ENCODE measurements at places on chromosomes 6 and 20.

GRCh38 chr6:53623497-53623896 is 42.1 kb downstream of the KLHL31 start:
- DNase-seq, result no peak

DNA sequence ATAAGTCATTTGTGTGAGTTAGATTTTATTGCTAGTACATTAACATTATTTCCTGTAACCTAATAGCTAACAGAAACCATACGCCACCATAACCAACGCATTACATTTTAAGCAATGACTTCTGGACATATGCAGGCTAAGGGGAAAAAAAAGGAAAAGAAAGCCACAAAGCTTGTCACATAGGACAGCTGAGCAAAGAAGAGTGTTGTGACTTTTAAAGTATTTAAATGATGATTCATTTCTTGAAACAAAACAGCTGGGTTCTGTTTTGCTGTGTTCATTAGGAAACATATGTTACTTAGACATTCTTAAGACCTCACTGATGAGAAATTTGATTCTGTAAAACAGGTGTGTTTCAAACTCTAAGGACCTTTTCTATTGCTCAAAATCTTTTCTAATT is 171.4 kb downstream of the COL9A1 start:
- no peak for DNase-seq

DNA sequence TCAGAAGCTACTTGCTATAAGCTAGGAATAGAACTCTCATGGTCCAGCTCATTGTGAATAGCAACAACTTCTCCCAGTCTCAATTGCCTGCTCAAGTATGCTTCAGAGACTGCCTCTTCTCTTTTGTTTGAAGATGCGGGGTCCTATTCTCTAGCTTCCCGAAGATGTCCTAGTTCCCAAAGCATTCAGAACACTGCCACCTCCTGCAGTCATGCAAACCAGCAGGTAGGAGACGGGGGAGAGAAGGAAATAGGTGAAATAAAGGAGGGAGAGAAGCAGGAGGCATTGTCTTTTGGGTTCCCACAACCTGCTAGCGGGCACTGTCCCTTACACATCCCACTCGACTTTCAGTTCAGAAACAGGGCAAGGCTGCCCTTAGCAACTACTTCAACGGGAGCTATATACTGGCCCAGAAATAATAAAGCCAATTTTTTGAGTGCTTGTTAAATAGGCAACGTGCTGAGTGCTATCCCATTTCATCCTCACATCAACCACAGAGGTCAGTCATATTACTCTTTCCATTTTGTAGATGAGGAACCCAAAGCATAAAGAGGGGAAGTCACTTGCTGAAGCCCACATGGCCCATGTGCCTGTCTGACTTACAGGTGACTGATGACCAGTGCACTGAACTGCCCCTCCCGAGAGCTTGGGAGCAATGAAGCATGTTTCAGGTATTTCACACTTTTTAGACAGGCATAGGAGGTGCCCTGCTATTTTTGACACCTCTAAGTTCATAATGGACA is 61.9 kb upstream of the ATXN1 start:
- DNase-seq, result no peak

- no peak for DNase-seq
Measured at GRCh38 chr6:57302477-57302876, 15.0 kb upstream of the PRIM2 start.

- no peak for DNase-seq
Measured at GRCh38 chr6:160071805-160072690, 49.6 kb upstream of the SLC22A1 start.

- DNase-seq, result no peak
Measured at GRCh38 chr20:57570145-57570850, 9.4 kb downstream of the PCK1 start.

DNA sequence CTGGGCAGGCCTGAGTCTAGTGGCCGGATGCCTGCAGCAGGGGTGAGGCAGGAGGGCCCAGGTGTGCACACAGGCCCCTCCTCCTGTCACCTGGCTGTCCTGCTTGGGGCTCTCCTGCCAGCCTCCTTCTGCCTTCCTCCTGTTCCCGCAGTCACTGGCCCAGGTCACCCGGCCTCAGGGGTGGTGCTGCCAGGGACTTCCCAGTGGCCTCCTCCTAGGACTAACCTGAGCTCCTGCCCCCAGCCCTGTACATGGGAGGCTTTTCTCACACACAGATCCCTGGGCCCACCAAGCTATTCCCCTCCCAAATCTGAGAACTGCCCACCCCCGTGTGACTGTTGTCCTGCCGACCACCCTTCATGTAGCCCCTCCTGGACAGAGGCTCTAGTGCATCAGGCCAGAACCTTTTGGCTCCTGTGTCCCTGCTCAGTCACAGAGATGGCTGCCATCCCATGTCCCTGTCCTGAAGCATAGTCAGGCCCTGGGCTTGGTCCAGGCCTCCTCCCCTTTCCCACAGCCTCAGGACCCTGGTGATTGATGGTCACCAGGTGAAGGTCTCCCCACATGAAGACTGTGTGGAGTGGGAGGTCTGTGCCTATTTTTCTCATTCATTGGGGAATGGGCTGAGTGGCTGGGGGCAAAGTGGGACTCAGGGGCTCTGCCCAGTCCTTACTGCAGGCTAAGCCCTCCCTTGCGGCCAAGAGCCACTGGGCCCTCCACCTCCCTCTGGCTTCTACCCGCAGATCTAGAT is 1.1 kb upstream of the ULBP1 start:
- DNase-seq, result no peak

GRCh38 chr6:16391451-16391912 is 153.1 kb downstream of the GMPR start:
- no peak for DNase-seq

GRCh38 chr6:131923356-131923755 is 27.8 kb downstream of the CCN2 start:
- no peak for DNase-seq

GRCh38 chr6:3312604-3313231 is 54.0 kb downstream of the PSMG4 start:
- no peak for DNase-seq

DNA sequence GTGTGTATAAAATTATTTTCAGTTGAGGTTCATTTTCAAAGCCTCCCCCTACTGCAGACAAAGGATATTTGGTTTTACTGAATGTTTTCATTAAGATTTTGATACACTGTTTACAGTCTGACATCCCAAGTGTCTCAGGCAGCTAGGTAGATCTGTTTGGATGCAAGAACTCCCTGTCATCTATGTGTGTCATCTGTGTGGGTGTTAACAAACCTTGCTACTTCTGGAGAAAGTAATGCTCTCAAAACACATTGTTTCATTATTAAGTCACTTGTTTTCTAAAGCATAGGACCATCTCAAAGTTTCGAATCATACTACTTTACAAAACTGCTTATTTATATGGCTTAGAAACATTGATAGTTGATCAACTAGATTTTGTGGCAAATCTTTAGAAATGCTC is 114.5 kb upstream of the TMEM170B start:
- no peak for DNase-seq

GRCh38 chr6:137156650-137157049 is 16.8 kb downstream of the IL22RA2 start:
- DNase-seq, result no peak

DNA sequence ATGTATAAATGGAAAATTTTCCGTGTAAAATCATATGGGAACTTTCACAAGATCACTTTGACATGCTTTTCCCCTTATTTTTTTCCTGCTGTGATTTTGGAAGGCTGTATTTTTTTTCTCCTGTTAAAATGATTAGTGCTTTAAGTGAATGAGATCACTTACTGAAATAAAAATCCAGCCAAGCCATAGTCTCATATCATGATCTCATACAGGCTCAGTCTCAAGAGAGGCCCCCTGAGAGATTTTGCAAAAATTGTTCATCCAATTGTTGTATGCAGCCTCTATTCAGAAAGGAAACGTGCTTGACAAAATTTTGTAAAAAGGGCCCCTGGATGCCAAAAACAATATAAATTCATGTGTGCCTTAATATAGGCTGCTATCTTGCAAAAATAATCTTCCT is 528.2 kb downstream of the HDGFL1 start:
- no peak for DNase-seq

DNA sequence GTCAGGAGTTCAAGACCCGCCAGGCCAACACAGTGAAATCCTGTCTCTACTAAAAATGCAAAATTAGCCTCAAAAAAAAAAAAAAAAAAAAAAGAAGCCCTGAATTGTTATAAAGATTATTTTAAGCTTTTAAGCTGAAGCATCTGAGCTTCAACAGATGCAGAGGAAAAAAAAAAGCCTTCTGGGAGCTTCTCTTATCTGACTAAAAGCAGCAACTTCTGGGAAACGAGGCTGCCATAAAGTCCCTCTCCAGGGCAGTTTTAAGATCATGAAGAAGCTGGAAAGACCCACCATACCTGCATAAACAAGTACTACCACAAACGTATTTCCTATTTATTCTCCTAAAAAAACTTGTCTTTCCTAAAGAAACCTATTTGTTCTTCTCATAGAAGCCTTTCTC is 3.6 kb downstream of the SERINC3 start:
- DNase-seq, result no peak

- no peak for DNase-seq
Measured at GRCh38 chr6:132179955-132180354, 221.3 kb downstream of the MOXD1 start.

- no peak for DNase-seq
Measured at GRCh38 chr6:139588076-139588639, 213.7 kb upstream of the CITED2 start.

DNA sequence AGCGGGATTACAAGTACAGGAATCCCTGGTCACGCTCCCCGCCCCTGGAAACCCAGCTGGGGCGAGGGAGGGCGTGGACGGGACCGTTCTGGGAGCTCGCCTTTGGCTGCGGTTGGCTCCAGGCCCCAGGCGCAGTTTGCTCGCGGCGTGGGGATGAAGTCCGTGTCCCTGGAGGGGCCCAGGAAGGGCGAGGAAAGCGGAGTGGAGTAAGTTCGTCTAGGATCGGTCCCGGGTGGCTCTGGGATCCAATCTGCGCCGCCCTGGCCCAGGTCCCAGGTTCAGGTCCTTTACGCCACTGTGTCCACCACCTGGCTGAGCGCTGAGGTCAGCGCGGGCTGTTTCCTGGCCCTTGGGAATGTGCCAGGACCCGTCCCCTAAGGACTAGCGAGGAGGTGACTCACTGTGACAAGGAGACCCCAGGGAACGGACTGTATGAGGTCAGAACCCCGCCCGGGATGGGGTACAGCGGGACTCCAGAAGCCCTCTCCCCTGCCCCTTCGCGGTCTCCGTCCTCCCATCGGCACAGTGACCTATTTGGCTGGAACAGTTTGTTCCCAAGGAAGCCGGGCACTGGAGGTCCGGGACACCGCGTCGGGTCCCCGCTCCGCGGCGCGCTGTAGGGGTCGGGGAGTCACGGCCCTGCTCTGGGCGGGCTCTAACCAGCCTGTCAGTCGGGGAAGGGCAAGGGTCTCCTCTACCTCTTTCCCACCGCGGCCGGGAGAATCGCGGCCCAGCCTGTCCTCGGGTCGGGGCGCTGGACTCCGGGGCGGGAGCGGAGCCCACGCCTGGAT is 724 bp downstream of the CDKN1A start:
- DNase-seq, result no peak

- no peak for DNase-seq
Measured at GRCh38 chr20:32702706-32703425, 29.1 kb upstream of the C20orf203 start.

DNA sequence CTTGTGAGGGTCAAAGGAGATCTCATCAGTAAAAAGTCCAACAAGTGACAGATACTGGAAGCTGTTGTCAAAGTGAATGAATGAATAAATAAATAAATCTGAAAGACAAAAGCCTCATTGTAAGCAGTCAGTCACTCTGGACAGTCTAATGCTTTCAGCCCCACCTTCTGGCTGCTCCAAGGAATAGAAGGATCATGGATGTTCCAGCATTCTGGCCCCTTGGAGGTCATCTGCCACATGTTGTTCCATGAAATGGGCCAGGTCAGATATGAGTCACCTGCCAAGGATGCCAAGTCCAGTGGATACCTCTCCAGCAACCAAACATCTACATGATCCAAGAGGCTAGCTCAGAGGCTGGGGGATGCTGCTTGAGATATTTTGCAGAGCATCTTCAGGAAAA is 185.6 kb downstream of the BMP7 start:
- DNase-seq, result no peak
